HEK293T (cell line): ENCODE measurements at places on chromosomes 13 and 19.
A peak's percentile ranks its signal among the peaks of the same experiment; 100 is the strongest.

DNA sequence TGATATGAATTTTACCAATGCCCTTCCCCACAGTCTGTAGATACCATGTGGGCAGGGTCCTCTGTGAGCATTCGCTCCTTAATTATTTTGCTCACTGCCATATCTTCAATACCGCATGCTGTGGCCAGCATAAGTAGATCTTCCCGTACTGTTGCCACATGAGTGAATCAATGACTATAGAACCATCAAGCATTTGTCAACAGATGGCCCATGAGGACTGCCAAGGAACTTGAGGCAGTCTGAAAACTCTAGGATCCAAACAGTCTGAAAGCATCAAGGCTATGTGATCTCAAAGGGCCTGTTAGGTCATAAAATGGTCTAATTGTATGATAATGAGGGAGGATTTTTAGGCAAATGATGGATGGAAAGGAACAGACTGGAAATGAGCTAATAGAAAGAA, 27.4 kb upstream of the GPR12 start:
- no peak for DNase-seq

GRCh38 chr13:78325585-78325984, 277.8 kb downstream of the POU4F1 start:
- DNase-seq, result no peak

- DNase-seq, result no peak
Observed at GRCh38 chr19:679418-680286, 3.5 kb downstream of the FSTL3 start.

DNA sequence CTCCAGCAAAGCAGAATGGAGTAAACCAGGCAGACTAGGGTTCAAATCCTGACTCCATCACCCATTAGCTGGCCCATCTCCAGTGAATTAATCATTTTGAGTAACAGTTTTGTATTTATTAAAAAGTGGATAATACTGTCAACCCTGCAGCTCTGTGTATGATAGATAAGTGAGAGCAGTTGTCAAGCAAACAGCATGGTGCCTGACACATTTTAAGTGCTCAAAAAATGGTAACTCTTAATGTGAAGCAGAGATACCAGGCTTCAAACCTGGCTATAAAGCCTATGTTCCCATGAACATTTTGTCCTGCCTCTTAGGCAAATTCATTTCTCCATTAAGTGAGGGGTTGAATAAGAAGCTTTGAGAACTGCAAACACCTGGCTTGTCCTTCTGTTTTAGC, 409.6 kb downstream of the TBC1D4 start:
- no peak for DNase-seq

DNA sequence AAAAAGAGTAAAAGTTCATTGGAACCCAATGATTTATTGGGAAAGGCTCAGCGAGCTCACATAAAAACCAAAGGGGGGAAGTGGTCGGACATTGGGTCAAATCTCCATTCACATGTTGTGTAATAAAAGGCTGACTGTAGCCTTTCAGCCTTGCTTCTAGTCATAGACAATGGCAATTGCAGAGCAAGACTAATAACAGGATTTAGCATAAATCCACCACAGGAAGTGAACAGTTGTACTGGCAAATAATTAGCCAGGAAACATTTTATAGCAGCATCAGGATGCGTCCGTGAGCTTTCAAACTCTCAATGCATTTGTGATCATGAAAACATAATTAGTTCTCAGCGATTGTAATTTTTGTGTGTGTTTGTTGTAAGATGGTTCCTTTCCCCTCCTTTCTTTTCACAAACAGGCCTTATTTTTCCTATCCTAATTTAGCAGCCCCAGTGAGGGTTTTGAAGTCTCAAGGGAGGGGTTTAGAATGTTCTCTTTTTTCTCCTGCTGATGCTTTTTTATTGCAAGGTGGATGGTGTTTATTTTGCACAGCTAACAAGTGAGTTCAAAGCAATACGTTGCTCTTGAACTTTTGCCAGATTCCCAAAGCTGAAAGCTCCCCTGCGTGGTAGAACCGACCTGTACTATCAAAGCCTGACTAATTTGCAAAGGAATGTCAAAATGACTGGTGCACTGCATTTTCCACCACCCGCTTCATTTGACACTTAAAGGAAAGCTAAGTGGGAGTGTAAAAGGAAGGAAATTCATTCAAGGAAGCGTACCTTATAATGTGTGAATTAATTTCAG, 105.6 kb downstream of the SPRY2 start:
- peak; percentile 43 for DNase-seq

DNA sequence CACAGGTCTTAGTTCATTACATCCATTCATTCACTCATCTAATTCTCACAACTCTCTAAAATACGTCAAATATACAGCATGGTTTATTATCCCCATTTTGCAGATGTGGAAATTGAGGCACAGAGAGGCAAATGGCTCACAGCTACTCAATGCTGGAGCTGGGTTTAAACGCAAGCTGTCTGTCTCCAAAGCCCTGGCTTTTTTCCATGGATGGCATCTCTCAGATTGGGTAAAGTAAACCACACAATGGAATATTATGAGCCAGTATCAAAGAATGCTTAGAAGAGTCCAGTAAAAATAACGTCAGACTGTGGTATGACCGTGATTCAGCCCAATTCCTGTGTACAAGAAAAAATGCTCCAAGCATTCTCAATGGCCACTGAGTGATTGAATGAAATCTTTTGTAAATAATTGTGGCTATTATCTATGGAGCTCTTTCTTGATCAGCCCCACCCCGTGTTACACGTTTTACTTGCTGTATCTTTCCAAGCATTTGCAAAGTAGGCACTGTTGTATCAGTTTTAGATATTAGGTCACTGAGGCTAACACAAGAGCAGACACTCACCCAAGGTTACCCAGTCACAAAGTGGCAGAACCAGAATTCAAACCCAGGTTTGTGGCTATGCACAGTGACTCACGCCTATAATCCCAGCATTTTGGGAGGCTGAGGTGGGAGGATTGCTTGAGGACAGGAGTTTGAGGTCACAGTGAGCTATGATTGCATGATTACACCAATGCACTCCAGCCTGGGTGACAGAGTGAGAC, 5.5 kb upstream of the ACP7 start:
- DNase-seq, result no peak

DNA sequence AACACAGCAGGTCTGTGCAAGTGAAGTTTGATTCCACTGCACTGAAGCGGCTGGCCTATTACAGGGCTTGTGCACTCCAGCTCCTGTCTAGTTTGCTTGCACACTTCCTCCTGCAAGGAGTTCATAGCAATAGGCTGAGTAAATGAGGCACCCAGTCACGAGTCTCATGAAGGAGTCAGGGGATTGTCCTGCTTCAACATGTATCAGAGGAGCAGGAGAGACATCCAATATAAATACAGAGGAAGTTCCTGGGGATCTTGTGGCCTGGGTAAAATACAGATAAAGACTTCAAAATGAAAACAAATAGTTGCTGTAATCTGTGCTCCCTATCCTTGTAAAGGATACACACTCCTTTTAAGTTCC, 259.9 kb downstream of the SLITRK1 start:
- DNase-seq, result no peak

DNA sequence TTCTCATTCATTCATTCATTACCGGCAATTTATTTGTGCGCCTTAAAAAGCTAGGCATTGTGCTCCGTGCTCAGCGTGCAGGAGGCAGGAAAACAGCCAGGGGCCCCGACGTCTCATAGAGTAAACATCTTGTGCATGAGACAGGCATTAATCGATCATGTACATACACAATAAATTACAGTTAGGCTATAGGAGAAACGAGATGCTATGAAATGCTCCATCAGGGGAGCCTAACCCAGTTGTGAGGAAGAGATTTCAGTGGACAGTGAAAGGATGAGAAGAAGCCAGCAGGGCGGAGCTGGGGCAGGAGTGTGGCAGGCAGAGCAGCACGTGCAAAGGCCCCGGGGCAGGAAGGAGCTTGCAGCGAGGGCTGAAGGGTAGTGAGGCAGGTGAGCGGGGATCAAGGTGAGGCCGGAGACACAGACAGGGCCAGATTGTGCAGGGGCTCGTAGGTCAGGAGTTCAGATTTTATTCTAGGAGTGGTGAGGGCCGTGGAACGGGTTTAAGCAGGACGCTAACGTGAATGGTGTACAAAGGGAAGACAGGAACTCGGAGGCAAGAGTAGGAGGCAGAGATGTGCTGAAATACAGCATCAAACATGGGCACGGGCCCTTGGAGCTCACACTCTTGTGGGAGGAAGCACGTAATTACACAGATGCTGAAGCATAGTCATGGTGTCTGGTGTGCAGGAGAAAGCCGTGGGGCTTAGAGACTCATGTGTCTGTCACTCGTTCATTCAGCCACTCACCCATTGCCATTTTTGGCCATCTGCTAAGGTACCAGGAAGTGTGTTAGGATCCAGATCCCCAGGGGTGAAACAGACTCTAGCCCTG, 7.8 kb upstream of the CACNG6 start:
- no peak for DNase-seq

- DNase-seq, result no peak
Observed at GRCh38 chr19:17436874-17437267, 11.6 kb downstream of the TMEM221 start.

- DNase-seq, result no peak
Observed at GRCh38 chr13:45391926-45392325, 26.2 kb downstream of the SLC25A30 start.

GRCh38 chr13:97110936-97111335, 111.2 kb upstream of the MBNL2 start:
- DNase-seq, result no peak

DNA sequence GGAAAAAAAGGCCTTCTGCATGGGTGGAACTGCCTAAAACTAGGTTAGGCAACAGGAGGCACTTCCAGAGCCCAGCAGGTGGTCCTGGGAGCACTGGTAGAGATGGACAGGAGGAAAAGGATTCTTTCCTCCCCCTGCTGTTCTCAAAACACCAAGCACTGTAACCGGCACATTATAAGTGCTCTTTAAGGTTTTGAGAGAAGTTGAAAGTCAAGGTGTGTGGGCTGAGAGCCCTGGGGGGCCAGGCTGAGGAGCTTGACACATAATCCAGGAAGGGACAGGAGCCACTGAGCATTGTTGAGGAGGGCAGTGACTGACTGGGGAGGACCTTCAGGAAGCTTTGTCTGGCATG, 32.3 kb downstream of the SPATA13 start:
- DNase-seq, result no peak

- no peak for DNase-seq
Observed at GRCh38 chr19:56341948-56342347, 27.3 kb upstream of the ZSCAN5A start.

- DNase-seq, result no peak
Observed at GRCh38 chr13:23828866-23829265, 60.3 kb downstream of the MIPEP start.

- DNase-seq, result no peak
Observed at GRCh38 chr13:66681403-66681802, 548.7 kb downstream of the PCDH9 start.

DNA sequence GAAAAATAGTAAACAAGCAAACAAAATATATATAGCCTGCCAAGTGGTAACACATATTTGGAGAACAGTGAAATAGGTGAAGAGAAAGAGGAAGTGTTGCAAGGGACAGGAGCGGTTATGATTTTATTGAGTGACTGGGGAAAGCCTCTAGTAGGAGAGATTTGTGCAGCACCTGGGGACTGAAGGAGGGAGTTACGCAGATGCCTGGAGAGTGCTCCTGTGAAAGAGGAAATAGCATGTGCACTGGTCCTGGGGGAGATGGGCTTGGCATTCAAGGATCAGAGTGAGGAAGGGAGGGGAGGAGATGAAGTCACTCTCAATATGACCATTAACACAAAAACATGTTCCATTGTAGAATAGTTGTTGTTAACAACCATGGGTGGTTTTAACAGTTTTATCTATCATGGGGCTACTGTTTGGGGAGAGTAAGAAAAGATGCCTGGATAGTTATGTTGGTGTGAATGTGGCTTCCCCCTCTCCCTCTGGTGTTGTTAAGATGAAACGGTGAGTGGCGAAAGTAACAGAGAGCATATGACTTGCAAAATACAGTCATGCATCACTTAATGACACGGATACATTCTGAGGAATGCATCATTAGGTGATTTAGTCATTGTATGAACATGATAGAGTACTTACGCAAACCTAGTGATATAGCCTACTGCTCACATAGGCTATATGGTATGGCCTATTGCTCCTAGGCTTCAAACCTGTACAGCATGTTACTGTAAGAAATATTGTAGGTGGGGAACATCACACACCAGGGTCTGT, 251.7 kb upstream of the ARGLU1 start:
- DNase-seq, result no peak

- no peak for DNase-seq
Observed at GRCh38 chr13:79346300-79346914, 59.6 kb downstream of the RBM26 start.

GRCh38 chr19:39475748-39476147, 4.9 kb upstream of the TIMM50 start:
- DNase-seq, result no peak

GRCh38 chr13:43933378-43933777, 53.7 kb downstream of the LACC1 start:
- DNase-seq, result no peak

DNA sequence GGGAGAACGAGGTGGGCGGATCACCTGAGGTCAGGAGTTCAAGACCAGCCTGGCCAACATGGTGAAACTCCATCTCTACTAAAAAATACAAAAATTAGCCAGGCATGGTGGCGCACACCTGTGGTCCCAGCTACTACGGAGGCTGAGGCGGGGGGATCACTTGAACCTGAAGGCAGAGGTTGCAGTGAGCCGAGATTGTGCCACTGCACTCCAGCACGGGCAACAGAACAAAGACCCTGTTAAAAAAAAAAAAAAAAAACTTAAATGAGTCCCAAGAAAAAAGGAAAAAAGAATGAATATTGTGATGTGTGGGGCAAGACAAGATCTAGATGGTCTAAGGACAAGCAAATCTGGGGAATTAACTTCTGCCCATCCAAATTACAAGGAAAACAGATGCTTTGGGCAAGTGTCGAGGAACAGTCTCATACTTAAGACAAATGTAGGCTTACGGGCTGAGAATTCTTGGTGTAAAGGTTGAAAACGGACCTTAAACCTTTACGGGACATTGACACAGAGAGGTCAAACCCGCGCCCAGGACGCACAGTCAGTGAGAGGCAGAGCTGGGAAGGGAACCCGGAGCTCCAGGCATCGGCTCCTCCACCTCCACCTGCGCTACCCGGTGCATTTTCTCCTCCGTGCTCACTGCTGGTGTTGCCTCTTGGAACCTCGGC, 656 bp upstream of the ZNF324 start:
- no peak for DNase-seq

GRCh38 chr19:18349524-18350128, 9.2 kb downstream of the PGPEP1 start:
- DNase-seq, result peak; percentile 69

- no peak for DNase-seq
Observed at GRCh38 chr13:24279327-24280110, 29.9 kb upstream of the C1QTNF9 start.
